Heart left ventricle (tissue), 16 donors: ENCODE measurements at places on chromosomes 3 and 15.

- DNase-seq: no peak
Measured at GRCh38 chr3:178474526-178474925, 61.7 kb upstream of the KCNMB2 start.

DNA sequence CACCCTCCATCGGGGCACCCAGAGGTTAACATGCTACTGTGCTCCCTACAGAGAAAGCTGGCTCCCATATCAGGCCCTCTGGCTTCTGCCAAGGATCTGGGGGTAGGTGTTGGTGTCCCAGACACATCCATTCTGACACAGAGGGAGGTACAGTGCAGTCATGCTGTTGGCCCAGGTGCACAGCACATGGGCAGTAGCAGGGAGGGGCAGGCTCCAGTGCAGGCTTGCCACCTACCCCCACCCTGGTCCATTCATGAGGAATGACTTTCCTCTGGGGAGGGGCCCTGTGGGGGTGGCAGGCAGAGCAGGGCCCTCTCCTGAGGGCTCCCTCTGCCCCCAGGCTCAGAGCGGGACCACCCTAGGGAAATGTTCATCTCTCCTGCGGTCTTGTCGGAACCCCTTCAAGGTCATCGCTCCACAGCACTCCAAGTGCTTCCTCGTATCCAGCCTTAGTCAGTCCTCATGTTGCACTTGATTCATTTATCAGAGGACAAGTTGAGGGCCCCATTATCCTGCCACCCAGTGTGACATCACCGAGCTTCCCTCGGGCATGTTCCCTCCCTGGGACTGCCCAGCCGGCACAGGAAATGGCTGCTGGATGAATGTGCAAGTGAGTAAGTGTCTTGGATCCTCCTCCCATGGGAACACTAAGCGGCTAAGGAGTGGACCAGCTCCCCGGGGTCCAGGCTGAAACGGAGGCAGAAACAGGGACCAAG is 10.0 kb downstream of the DUSP7 start:
- no peak for DNase-seq

DNA sequence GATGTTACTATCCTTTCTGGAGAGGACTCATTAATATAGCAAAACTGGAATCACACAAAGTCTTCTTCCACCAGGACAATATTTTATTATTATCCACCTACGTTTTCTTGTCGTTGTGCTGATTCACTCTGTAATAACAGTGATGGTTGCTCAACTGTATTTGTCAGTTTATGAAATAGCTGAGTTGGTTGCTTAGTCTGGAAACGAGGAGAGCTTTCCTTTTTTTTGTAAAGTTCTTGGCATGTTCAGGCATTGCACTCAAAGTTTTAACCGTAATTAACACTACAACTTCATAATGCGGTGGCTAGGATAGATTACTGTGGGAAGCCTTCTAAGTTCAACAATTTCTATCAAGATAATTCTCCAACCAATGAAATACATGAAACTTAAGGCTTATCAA is 131.2 kb downstream of the RAP2B start:
- DNase-seq: no peak

- no peak for DNase-seq
Measured at GRCh38 chr3:180004542-180004941, 32.2 kb downstream of the PEX5L start.

GRCh38 chr3:195886181-195887141 is 21.9 kb downstream of the TNK2 start:
- DNase-seq: peak; percentile 70

DNA sequence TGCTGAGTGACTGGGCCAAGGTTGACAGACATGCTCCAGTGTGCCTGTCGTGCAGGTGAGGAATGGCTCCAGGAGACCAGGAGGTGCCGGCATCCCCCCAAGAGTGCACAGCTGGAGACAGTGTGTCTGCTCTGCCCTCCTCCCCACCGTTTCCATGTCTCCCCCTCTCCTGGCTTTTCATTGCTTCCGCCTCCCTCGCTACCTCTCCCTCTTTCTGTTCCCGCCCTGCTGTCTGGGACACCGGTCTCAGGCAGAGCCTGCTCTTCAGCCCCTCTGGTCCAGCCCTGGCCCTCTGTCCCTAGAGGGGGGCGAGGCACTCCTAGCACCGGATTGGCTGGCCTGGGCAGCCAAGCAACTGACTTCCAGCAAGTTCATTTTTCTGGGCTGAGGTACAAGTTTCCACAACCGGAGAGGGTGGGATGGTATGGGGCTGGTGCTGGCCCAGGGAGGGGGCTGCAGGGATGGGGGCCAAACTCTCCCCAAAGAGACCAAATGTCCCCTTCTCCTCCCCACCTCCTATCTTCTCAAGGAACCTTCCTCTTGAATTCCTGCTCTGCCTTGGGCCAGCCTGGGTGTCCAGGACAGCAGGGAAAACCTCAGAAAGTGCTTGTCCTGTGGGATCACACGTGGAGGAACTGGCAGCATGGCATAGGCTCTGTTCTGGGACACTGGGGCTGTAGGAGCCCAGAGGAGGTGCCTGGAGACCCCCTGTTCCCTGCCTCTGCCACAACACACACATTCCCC is 32.6 kb downstream of the PRKCD start:
- peak; percentile 47 for DNase-seq

DNA sequence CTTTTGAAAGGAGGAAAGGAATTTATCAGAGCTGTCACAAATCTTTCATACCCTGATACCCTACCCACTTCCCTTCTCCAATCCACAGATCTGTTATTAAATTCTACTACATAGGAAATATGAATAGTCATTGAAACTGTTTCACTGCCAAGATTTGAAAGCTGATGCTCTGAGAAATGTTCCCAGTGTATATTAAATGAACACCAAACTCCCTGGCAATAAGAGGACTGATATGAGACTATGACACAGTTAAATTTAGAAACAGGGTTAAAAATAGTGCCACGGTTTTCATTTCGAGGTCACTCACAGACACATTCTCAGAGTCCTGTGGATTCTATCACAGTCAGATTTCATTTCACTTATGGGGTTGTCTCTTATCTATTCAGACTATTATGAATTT is 27.2 kb upstream of the GBE1 start:
- no peak for DNase-seq

- DNase-seq: no peak
Measured at GRCh38 chr3:137219801-137220445, 262.1 kb downstream of the IL20RB start.

GRCh38 chr3:25427942-25428788 is at the start of gene RARB:
Gene RARB, plus strand, starts transcription at chr3:25428263. Its CDS starts 469 bp downstream, at chr3:25428732.
- DNase-seq: peak; percentile 72

GRCh38 chr3:172224560-172225214 is 185.3 kb downstream of the FNDC3B start:
- no peak for DNase-seq

GRCh38 chr3:62445275-62445674 is 71.9 kb upstream of the FEZF2 start:
- DNase-seq: no peak

DNA sequence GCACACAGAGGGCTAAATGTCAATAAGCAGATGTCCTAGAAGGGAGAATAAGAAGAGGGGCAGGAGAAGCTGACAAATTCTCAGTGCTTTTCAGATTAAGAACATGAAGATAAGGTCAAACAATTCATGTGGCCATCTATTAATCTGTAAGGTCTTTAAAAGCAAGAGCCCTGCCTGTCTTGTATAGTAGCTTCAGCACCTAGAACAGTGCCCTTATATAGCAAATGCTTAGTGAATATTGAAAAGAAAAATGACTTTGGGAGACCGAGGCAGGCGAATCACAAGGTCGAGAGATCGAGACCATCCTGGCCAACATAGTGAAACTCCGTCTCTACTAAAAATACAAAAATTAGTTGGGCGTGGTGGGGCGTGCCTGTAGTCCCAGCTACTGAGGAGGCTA is 18.1 kb downstream of the SNTN start:
- DNase-seq: no peak

- no peak for DNase-seq
Measured at GRCh38 chr15:59541750-59542149, 69.8 kb upstream of the GCNT3 start.

DNA sequence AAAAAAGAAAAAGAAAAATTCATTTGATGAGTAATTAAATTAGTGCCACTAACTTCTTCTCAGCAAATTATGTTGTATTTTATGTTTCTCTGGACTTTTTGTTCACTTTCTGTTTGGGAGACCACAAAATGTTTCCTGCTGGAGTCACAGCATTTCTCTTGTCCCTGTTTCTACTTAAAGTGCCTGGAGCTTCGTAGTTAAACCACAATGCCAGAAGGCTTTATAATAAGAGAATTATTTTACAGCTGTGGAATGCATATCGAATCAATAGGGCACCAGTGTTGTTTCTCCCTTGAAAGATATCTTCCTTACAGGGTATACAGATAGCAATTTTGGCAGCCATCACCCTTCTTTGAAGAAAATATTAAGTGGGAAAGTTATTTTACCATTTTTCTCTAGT is 3.2 kb downstream of the DTWD1 start:
- DNase-seq: no peak

GRCh38 chr3:16236856-16237393 is 27.8 kb downstream of the DPH3 start:
- DNase-seq: no peak

DNA sequence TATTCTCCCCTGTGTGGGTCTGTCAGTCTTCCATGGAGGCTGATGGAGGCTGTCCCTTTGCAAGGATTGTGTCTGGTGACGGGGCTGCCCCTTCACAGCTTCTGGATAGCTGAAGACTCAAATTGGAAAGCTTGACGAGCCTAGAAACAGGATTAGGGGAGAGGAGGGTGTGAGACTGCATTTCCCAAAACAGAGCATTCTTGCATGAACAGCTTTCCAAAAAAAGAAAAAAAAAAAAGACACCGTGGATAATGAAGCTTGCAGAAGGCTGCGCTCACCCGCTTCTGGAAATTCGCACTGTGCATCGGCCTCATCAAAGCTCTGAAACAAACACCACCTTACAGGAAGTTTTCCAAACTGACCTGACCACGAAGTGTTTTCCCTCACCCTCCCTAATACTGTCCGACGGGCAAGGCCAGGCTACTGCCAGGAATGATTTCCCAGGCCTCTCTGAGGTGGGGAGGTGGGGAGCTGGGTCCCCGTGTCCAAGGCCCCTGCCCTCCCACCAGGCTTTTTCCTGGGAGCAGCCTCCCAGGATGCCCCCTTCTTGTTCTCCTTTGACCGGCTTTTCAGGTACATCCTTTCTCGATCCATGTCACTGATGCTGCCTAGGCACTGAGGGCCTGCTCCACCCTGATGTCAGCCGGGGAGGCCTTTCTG is 24.9 kb upstream of the MUC4 start:
- no peak for DNase-seq

GRCh38 chr15:89593018-89593417 is 17.7 kb downstream of the TICRR start:
- DNase-seq: no peak

DNA sequence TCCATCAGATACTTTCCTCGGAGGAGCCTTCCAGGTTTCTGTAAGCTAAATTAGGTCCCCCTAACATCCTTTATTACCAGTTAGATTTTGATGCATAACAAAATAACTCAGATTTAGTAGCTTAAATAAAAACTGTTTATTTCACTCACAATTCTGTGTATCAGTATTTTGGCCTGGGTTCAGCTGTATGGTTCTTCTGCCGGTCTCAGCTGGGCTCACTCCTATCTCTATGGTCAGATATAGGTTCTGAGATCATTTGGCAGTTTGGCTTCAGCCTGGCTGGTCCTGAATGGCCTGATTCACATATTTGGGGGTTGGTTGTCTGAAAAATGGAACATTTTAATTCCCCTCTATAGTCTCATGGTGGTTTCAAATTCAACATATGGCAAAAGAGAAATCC is 1125.3 kb downstream of the TBL1XR1 start:
- no peak for DNase-seq

DNA sequence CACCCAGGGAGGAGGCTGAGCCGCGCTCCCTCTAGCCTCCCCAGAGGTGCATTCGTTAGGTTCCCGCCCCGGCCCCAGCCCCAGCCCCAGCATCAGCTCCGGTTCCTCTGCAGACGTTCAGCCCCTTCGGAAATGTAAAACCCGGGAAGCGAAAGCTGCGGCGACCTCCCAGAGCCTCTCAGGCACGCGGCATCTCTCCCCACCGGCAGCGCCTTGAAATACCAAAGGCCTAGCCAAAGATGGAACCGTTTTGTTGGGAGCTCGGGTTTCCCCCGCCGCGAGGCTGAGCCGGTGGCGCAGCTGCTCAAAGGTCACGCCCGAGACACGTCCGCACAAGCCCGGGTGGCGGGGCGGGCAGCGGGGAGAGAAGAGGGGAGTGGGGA is 77.8 kb upstream of the HES1 start:
- DNase-seq: peak; percentile 71

GRCh38 chr3:151387842-151388241 is 3.3 kb upstream of the P2RY12 start:
- DNase-seq: no peak

DNA sequence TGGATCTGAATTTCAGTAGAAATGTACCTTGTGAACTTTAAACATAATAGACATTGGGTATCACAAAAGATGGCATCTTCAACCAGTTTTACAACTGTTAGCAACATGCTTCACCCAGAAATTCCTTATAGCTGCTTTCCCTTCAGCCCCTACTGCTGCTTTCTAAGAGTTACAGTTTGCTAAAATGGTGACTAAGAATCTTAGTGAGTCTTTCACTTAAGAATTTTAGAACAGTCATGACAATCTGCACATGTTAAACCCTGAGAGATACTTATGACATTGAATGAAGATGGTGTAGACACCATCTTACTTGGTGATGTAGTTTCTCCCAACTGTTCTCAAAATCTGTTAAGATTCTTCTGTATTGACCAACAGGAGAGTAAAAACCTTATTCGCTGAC is 129.7 kb upstream of the UBE2E1 start:
- no peak for DNase-seq

DNA sequence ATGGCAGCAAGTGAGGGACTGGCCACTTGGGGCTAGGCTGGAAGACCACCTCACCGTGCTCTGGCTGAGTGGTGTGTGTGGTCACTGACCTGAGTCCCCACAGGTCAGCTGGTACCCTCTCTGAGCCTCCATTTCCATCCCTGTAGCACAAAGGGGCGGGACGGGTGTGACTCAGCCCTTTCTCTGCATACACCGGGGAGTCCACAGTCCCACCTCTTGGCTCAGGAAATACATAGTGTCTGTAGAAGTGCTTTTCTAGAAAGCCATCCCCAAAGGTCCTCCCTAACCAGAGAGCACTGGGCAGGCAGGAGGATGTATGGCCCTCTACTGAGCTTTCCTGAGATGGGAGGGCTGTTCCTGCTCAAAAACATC is 27.2 kb downstream of the WNT7A start:
- DNase-seq: no peak

DNA sequence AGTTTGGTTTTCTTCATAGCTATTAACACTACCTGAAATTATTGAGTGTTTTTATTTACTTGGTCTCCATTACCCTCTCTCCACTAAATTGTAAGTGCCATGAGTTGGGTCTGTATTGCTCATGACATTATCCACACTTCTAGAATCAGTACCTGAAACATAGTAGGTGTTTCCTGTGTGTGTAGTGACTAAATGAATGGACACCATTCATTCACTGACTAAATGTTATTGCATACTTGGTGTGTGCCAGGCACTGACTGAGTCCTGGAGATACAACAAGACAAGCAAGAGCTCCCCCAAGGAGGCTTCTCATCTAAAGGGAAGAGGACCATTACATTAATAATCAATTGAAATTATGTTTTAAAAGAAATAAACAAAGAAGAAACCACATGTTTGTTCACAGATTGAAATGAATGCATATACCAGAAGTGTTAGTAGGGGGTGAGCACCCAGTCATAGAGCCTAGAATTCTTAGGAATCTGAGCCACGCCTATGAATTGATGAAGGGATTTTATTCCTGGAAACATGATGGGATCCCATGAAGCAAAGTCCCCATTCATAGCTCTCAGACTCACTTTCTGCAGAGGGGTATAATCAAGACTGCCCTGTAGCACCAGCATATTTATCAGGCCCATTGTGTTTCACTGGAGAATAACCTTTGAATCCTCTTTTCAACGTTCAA is 31.7 kb upstream of the ATOSA start:
- DNase-seq: no peak
